ENCODE measurements at places on chromosomes 12 and 14.

DNA sequence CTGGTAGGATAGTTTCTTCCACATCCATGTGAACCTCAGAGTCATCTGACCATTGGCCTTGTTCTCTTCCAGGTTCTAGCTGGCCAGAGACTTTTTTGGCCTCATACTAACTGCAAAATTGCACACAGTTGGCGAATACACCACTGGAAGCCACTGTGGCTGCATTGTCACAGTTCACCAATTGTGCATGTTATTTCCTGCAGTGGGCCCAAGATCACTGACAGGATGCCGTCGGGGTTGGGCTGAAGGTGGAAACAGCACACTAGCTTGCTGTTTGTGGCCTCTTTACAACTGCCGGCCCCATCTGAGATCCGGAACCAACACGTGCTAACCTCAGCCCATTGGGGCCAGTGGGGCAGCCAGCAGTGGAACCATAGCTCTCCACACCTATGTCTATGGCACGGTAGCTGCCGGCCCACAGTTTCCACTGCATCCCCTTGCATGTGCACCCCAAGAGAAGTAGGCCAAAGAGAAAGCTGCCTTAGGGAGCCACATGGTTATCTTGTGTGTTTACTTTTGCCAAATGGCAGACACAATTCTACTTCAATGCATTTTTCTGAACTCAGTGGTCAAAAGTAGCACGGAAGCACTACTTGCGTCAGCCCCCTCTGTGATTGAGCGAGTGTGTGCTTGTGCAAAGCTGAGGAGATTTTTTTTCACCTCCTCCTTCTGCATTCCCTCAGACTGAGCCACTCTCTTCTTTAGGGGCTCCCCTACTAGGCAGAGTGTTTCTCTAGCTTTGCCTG lies 464.0 kb downstream of the RAD51B start:
- no peak for DNase-seq

GRCh38 chr14:93744876-93745275 lies 43.4 kb downstream of the PRIMA1 start:
- DNase-seq: no peak

DNA sequence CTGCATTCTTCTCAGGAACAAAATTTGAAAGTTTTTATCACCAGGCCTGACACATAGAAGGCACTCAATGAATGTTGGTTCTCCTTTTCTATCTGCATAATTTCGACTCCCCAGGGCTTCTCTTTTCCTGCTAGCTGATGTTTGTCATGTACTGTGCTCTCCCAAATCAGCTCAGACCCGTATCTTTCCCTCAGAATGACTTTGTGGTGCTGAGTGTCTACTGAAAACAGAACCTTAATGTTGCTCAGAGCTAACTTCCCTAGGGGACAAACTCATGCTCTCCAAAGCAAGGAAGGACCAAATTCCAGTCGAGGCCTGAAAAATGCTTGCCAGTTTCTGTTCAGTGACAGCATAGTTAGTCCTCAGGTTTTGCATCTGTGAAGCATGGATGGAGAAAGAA lies 1.9 kb downstream of the ARHGDIB start:
- no peak for DNase-seq

DNA sequence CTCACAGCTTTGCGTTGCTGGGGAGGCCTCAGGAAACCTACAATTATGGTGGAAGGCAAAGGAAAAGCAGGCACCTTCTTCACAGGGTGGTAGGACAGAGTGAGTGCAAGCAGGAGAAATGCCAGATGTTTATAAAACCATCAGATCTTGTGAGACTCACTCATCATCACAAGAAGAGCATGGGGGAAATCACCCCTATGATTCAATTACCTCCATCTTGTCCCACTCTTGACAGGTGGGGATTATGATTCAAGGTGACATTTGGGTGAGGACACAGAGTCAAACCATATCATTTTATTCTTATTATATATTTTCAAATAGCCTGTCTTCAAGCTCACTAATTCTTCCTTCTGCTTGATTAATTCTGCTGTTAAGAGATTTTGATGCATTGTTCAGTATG lies 665.3 kb downstream of the TRHDE start:
- peak; percentile 32 for DNase-seq

GRCh38 chr12:49357103-49357678 lies 10.1 kb upstream of the SPATS2 start:
- no peak for DNase-seq

GRCh38 chr14:88007608-88008007 lies 2.7 kb downstream of the GPR65 start:
- no peak for DNase-seq

DNA sequence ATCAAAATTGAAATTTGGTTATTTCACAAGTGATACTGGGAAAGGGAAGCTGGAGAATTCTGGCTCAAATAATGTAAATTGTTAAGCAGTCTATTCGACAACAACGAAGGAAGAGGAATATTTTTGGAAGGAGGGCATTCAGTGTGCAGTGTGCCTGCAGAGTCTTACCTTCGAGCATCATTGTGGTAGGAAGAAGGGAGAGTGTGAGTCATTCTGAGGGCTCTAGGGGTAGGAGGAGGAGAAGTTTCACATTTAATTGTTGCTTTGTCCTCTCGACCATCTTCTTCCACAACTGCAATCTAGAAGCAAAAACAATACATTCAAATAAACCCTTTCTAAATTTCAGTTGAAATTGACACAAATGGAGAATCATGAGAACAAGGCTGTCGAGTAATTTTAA lies 263.0 kb downstream of the ACSS3 start:
- DNase-seq: no peak

DNA sequence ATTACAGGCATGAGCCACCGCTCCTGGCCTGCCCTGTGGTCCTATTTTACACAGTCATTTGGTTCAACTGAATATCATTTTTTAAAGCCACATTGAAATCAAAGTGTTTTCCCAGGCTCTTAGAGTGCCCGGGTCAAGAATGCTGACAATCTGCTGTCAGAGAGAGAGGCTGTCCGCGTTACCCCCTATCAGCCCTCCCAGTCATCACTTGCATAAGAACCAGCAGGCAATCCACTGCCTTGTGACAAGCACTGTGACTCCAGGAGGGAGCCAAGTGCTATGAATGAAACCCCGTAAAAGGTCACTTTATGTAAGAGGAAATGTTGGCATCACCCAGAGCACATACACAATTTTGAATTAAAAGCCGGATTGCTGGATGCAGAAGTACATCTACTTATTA lies 13.5 kb downstream of the PHLDA1 start:
- DNase-seq: no peak

- DNase-seq: no peak
Measured at GRCh38 chr14:91385697-91386096, 31.9 kb downstream of the CCDC88C start.

DNA sequence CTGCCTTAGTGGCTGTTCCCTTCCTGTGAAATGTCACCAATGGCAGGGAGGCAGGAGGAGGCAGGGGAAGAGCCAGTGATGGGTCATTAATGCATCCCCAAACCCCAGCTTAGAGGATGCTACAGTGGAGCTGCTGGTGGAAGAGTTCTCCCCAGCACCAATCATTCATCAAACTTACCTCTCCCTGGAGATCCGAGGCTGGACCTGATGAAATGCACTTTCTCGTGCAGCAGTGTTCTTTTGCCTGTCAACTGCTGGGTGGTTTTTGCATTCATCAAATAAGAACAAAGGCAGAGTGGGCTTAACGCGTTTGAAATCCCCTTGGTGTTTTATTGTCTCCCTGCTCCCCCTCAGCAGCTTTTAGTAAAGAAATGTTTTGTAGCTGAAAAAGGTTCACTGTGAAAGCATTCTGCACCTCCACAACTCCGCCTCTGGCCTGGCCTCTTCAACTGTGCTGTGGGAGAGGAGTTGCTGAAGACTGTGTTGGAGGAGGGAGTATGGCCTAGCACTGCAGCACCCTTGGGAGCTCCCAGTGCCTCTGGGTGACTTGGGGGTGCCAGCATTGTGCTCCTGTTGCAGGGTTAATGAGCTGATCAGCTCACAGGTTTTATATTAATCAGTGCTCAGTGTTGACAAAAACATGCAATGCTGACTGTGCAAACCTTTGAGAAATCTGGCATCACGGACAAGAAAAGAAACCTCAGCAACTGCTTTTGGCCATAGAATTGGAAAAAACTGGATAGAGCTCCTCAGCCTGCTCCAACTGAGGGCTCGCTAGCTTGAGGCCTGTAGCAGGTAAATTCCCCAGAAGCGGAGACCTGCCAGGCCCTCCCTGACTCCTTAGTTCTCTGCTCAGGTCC lies 14.4 kb downstream of the TSPAN9 start:
- DNase-seq: no peak

DNA sequence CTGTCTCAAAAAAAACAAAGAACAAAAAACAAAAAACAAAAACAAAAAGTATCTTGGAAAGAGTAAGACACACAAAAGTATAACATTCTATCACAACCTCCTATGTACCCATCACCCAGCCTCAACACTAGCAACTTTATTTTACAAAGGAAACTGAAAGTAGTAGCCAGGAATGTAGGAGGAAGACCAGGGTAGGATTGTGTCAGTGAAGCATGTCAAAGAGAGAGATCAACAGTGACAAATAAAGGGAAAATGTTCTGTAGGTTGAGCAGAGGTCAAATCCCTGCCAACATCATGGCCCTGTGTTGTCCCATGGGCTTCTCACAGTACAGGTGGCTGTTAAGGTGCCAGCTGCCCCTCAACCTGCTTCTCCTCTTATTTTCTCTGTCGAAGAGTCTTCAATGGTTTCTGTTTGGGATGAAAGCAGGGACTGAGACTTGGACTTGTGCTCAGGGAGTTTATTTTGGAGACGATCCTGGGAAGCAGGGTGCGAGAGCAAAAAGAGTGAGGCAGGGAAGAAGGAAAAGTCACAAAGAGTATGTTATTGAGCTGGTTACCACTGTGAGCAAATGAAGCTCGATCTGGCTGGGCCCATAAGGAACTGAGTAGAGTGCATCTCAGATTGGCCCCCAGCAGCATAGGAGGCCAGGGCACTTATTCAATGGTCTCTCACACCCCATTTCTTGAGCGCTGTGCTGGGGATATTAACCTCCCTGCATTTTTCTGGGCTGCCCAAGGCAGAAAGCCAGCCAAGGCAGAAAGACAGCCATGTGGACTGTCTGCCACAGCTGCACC lies 29.4 kb upstream of the CTDSP2 start:
- no peak for DNase-seq

- no peak for DNase-seq
Measured at GRCh38 chr14:22456421-22456820, 132.6 kb downstream of the DAD1 start.

- DNase-seq: no peak
Measured at GRCh38 chr14:61839507-61839906, 77.3 kb downstream of the SNAPC1 start.

DNA sequence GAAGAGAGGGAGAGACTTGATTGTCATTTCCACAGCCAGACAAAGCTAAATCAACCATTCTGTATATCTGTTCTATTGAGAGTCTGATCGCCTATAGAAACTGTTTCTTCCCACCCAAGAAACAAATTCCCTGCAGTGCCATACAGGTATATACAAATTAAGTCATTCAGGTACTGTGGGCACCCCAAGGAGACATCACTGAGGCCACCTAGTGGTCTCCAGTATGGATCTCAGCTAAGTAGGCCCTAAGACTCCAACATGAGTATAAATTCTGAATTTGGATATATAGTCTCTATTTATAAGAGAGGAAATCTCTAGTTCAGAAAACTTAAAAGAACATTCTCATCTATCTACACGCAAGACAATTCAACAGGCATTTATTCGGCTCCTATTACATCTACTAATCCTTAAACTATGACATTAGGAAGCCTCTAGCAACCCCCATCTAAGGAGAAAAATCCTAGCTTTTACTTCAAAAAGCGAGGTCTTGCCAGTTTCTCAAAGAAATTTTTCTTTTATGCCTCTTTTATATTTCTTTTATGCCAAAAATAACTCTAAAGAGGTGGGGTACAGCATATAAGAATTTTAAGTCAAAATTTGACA lies 62.6 kb downstream of the DCAF5 start:
- no peak for DNase-seq

DNA sequence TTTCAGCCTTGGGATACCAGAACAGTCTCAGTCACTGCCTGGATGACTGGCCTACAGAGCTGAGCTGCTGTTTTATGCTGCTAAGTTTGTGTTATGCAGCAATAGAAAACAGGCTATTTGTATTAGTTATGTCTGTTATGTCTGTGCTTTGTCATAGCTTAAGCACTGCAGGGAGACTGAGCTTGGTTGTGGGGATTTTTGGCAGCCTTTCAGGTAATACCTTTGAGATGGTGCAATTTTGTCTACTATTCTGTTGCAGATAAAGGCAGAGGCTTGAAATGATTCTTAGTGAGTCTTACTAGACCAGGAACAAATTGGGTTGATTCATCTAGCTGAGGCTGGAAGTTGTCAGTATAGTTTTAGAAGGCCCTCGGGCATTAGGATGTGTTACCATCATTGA lies 201.3 kb upstream of the RBM19 start:
- DNase-seq: no peak

- no peak for DNase-seq
Measured at GRCh38 chr12:88509851-88510250, 70.4 kb downstream of the KITLG start.

- DNase-seq: no peak
Measured at GRCh38 chr12:2560356-2560755, 234.4 kb upstream of the FKBP4 start.

- no peak for DNase-seq
Measured at GRCh38 chr14:31228533-31228932, 20.9 kb upstream of the HECTD1 start.

- DNase-seq: no peak
Measured at GRCh38 chr12:92729773-92730305, 27.1 kb downstream of the PLEKHG7 start.

- no peak for DNase-seq
Measured at GRCh38 chr12:53061404-53062010, 11.6 kb downstream of the TNS2 start.

DNA sequence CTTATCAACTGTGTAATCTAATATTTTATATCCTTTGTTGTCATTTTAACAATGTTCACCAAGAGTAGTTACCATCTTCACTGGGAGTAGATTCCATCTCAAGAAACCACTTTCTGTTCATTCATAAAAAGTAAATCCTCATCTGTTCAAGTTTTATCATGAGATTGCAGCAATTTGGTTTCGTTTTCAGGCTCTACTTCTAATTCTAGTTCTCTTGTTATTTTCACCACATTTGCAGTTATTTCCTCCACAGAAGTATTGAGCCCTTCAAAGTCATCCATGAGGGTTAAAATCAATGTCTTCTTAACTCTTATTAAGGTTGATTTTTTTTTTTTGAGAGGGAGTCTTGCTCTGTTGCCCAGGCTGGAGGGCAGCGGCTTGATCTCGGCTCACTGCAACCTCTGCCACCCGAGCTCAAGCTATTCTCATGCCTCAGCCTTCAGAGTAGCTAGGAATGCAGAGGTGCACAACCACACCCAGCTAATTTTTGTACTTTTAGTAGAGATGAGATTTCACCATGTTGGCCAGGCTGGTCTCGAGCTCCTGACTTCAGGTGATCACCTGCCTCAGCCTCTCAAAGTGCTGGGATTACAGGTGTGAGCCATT lies 276.6 kb downstream of the ACSS3 start:
- no peak for DNase-seq

- no peak for DNase-seq
Measured at GRCh38 chr12:4992871-4993270, 50.8 kb upstream of the KCNA5 start.

GRCh38 chr14:56224691-56225681 lies 106.8 kb downstream of the PELI2 start:
- DNase-seq: no peak

DNA sequence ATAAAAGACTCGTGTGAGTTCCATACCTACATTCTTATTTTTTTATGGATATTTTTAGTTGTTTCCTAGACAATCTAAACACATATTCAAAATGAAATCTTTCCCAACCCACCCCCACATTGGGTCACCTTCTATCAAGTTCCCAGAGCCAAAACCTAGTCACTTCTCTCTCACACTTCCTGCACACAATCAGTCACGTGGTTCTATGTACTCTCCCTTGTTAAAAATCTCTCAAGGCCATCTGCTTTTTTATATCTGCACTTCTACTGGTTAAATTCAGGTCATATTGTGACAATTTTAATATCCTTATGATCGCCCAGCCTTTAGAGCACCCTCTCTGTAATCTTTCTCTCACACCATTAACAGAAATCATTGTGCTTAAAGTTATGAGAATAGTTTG lies 175.0 kb upstream of the SYT10 start:
- no peak for DNase-seq

All from retina (tissue), 1 donor.